ENCODE measurements at places on chromosomes 2 and 18.

DNA sequence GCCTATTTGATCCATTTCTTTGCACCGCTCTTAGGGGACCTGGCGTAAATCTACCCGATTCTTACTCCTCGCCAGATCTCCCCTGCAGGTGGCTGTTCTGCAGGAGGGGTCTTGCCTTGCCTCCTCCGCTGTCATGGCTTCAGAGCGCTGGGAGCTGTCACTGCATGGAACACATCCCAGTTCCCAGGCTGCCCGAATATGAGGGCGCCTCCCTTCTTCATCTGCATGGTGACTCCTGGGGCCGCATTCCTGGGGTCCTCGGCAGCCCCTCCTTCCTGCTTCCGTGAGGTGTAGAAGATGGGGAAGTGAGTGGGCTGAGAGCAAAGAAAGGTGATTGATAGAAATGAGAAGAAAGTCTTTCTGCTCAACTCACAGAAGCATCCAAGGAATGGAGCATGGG is 27.3 kb upstream of the COPS8 start:
- DNase-seq: no peak

DNA sequence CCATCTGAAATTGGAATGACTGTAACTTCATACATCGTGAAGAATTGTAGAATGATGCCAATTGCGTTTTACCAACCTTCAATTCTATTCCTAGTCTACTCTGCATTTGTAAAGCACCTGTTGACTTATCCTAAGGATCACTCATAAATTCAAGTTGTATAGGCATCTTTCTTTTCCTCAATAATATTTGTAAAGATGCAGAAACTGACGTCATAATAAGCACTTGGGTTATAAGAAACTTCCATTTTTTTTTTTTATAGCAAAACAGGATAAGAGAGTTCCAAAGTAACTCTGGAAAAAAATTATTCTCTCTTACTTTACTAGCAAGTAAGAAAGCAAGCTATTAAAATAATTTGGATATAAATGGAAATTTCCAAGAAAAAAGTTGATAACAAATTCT is 1377.4 kb upstream of the ACVR2A start:
- no peak for DNase-seq

DNA sequence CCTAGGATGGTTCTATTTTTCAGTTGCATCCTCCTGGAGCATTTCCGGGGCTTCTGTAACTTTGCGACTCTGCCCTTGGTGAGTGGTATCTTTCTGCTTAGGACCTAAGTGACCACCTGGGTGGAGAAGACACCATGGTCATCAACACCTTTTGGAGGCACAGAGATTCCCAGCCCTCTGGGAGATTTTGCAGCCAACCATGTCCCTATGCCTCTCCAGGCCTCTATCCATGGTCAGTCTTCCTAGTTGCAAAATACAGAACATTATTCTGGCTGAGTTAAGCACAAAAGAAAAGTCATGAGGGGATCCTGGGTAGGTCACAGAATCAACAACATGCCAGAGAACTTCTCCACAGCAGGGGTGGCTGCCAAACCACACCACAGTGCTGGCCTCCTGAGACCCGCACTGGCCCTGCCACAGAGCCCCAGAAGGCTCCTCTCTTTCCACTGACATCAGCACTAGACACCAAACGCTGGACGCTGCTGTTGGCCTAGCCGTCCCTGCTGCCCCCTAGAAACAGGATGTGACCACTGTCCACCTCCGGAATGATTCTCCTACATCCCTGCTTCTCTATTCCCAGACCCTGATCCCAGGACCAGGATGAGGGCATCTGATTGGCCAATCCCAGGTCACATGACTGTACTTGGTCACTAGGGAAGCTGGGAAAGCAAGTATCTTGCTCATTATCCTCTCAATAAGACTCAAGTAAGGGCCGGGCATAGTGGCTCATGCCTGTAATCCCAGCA is 47.7 kb downstream of the SMAD7 start:
- no peak for DNase-seq

GRCh38 chr2:200353120-200353519 is 46.6 kb downstream of the SPATS2L start:
- no peak for DNase-seq

DNA sequence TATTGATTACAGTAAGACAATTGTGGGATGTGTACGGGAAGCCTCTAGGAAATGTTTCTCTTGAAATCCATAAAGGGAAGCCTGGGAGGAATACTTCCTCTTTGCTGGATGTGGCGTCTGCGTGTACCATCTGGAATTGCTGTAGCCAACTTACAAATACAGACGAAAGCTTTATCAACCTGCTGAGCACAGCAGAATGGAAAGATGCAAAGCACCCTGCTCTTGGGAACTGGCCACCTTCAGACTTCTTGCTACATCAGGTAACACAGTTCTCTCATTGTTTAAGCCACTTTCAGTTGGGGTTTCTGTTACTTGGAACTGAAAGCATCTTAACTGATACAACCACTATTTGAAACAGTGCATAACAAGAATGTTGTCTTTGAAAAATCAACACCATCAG is 213.8 kb downstream of the HRH4 start:
- DNase-seq: no peak

- DNase-seq: peak; percentile 3
Measured at GRCh38 chr18:811892-812375, at the start of gene YES1. YES1 (minus strand) TSS chr18:812242; CDS start chr18:756827, 55,415 bp downstream.

DNA sequence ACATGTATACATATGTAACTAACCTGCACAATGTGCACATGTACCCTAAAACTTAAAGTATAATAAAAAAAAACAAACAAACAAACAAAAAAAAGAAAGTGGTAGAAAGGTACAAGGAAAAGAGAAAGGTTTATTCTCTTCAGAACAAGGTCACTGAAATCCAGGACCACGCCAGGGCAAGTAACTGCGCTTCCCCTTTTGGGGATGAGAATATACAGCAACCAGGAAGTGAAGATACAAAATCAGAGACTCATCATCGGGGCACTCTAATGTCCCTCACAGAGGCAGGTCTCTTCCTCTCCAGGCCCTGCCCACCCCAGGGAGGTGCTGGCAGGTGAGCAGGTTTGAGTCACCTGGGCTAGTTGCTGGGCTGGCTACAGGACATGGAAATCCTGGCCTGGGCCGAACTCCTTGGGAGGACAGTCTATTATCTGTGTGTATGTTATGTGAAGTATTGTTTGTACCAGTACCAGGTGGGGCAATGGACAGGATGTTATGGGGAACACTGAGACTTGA is 100.4 kb upstream of the GPR45 start:
- DNase-seq: no peak

DNA sequence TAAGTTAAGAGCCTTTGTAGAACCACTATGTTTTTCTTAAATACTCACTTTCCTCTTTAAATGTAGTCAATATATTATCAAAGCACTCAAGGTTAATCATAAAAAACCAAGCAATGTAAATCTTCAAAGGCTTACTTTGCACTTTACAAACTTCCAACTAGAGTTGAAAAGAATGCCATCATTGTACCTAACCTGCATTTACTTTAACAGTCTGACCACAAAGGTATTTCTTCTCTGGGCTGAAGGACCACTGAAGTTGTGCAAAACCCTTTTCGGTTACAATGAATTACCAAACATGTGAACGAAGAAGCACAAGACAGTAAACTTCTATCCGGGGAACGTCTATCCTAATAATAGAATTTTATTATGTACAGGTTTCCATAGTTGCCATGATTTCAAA is 3.0 kb downstream of the HNRNPLL start:
- DNase-seq: no peak

All from esophagus squamous epithelium (tissue), 5 donors.